ENCODE measurements at places on chromosomes 6 and 20.
A peak's percentile ranks its signal among the peaks of the same experiment; 100 is the strongest.

DNA sequence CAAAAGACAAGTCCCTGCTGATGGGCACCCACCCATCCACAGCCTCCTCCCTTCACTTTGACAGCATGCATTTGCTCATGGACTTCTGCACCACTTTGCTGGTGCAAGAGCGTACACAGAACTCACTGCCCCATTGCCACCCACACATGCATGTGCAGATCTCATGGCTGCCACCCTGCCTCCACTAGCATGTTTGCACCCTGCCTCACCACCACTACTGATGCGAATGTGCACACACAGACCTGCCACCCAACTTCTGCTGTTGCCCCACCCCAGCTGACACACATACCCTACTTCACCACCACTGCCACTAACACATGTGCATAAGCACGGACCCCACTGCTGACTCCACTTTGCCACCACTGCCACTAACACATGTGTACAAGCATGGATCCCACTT, 64.9 kb upstream of the EYS start:
- no peak for DNase-seq

GRCh38 chr6:133466680-133467079, 225.5 kb downstream of the EYA4 start:
- no peak for DNase-seq

GRCh38 chr20:56361900-56362299, 3.1 kb downstream of the FAM210B start:
- no peak for DNase-seq

- peak; percentile 42 for DNase-seq
Observed at GRCh38 chr20:38790200-38791053, 15.1 kb upstream of the PPP1R16B start.

GRCh38 chr6:125507987-125508655, 206.4 kb upstream of the HDDC2 start:
- no peak for DNase-seq

DNA sequence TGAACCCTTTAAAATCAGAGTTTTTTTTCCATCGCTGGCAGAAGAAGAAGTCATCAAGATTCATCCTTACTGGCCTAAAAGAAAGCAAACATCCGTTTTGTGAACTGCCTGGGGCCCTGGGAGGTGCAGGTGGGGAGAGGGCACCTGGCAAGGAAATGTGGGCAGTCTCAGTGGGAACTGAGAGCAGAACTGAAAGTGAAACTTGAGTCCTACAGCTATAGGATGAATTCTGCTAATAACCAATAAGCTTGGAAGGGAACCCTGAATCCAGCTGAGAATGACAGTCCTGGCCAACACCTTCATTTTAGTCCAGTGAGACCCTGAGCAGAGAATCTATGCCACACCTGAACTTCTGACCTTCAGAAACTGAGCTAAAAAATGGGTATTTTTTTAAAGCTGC, 130.1 kb upstream of the ASCC3 start:
- DNase-seq: no peak

- no peak for DNase-seq
Observed at GRCh38 chr6:134663800-134664535, 285.9 kb downstream of the ALDH8A1 start.

DNA sequence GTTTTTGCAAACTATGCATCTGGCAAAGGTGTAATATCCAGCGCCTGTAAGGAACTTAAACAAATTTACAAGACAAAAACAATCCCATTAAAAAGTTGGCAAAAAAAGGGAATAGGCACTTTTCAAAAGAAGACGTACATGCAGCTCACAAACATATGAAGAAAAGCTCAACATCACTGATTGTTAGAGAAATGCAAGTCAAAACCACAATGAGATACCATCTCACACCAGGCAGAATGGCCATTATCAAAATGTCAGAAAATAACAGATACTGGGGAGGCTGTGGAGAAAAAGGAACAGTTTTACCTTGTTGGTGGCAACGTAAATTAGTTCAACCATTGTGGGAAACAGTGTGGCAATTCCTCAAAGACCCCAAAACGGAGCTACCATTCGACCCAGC, 54.2 kb downstream of the TSBP1 start:
- DNase-seq: no peak

- DNase-seq: no peak
Observed at GRCh38 chr20:48096212-48096875, 311.1 kb upstream of the SULF2 start.

- no peak for DNase-seq
Observed at GRCh38 chr6:157519255-157520116, 138.5 kb downstream of the ZDHHC14 start.

- DNase-seq: no peak
Observed at GRCh38 chr20:57507477-57507876, 17.5 kb downstream of the CTCFL start.

DNA sequence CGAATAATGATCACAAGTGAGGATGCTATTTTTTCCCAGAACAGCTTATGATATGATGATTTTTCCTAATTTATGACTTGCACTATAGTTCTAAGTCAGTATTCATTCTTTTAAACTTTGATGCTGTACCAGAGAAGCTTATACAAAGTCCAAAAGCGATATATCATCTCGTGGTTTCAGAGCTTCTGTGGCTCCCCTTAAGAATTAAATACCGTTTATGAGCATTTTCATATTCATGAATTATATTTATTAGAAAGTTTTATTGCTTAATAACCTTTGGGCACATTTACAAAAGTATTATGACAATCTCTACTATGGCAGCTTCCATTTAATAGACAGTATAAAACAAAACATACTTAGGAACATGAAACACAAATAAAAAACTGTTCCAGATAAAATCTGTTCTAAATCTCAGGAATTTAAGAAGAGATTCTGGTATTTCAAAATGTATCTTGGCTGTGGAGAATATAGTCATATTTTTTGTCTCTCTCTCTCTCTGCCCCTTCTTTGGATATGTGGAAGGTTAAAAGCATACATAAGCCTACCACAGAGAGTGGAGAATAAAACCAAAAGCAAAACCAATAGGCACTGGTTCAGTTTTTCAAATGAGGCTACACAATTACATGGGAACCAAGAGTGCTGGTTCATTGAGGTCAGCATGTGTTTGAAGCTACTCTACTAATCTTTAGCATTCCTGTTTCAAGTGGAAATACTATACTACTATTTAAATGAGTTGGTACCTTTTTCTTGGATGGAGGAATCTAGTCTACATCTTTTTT, 884.5 kb upstream of the GJE1 start:
- no peak for DNase-seq

DNA sequence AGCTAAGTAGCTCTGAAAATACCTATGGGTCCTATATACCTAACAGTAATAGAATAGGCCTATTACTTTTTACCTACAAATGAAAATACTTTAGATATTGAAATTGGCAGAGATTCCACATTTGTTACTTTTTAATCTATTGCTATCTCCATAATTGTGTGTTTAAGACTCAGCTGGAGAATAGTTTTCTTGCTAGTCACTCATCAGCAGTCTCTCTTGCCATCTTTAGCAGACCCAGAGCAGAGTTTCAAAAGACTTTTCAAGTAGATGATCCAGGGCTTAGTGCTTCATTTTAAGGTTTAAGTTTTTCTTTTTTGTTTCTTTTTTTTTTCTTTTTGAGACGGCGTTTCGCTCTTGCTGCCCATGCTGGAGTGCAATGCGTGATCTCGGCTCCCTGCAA, 12.9 kb downstream of the ANKS1A start:
- DNase-seq: no peak

DNA sequence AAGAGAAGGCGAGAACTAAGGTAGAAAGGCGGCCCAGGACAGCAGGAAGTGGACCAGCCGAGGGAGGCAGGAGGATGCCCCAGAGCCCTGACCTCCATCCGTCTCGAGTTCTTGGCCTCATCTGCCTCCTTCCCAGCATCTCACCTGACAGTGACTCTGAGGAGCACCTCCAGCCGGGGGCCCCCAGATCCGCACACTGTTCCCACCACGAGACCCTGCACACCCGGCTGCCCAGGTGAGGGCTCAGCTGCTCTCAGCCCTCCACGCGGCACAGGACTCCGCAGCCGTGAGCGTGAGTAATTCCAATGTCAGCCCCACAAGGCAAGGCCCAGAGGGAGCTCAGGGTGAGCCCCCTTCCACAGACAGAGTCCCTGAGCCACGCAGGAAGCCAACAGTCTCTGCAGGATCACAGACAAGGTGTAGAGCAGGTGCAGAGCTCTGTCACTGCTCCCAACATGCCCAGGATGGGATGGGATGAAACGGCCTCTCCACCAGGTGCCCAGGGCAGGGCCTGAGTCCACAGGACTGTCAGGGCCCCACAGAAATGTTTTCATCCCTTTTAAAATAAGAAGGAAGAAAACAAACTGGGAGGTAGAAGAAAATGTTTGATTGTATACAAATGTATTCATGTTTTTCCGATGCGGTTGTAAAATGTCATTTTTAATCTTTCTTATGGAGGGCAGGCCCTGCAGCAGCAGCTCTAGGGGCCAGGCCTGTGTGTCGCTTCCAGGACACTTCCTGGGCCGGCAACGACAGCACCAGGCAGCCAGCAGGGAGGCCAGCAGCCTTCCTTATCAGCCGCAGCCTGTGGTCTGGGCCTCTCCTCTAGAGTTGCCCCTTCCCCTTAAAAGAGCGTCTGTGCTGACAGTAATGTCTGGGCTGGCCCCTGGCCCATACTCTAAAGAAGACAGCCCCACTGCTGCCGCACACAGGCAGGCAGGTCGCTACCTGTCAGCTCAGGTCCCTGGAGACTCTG, 66.9 kb downstream of the DLL1 start:
- no peak for DNase-seq

DNA sequence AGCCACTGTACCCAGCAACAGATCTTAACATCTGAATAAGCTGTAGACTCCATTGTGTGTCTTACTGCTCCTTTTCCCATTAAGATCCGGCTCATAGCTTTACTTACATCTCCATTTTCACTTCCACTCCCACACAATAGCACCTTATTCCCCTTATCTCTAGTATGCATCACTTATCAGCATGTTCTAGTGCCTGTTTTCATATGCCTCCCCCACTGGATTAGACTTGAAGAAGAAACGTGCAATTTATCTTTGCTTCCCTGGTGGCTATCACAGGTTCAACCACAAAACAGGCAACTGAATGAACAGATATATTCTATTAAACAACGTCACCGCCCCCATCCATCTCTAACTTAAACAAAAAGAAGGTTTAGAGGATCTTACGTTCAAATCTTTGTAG, 12.1 kb downstream of the SSR1 start:
- DNase-seq: no peak

- DNase-seq: no peak
Observed at GRCh38 chr6:43122146-43122545, 46.0 kb downstream of the PTK7 start.

- DNase-seq: no peak
Observed at GRCh38 chr6:80289727-80290126, 183.3 kb downstream of the BCKDHB start.

DNA sequence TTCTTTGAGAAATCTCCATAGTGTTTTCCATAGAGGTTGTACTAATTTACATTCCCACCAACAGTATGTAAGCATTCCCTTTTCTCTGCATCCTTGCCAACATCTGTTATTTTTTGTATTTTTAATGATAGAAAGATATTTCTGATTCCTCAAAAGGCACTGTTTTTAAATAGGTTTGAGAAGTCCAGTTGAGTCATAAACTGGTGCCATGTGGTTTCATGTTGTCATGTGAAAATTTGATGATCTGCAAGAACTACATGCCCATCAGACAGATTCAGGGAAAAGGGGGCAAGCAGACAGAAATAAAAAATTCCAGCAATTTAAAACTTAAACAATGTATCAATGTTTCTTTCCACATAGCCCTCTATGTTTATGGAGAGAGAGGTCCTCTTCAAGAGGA, 227.5 kb downstream of the KCNQ5 start:
- DNase-seq: no peak

DNA sequence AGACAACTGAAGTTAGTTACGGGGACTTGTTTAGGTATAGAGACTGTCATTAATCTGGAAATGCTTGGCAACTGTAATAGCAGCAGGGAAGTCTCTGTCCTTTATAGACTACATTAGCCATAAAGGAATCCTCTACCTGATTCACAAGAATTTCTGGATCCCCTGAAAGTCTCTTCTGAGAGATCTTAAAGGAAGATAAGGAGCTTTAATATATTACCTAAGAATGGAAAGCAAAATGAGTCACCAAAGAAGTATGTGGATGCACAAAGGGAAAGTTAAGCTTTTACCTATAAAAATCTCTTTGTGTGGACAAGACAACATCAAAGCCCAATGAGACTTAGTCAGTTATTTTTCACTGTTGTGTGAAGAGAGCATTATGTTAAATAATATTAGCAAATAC, 92.2 kb upstream of the RSPO3 start:
- DNase-seq: no peak

Measured in inflammatory macrophage (primary cell).